HL-60 (cell line): ENCODE measurements at places on chromosomes 6 and 20.

DNA sequence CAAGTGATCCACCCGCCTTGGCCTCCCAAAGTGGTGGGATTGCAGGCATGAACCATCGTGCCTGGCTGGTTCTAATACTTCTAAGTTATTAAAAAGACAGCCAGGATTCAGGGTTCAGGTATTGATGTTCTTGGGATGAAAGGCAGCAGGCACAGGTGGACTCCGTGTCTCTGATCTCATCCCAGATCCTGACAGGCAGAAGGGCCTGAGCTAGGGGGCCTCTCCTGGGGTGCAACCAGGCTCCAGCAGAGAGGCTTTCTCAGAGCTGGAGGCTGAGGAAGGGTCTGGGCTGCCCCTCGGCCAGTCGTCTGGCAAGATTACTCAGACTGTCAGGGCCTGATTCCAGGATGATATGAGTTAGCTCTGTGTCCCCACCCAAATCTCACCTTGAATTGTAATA, 106.3 kb downstream of the SCML4 start:
- no peak for DNase-seq

- no peak for DNase-seq
These were observed 31.5 kb upstream of the GCM1 start for GRCh38 chr6:53179961-53180651.

DNA sequence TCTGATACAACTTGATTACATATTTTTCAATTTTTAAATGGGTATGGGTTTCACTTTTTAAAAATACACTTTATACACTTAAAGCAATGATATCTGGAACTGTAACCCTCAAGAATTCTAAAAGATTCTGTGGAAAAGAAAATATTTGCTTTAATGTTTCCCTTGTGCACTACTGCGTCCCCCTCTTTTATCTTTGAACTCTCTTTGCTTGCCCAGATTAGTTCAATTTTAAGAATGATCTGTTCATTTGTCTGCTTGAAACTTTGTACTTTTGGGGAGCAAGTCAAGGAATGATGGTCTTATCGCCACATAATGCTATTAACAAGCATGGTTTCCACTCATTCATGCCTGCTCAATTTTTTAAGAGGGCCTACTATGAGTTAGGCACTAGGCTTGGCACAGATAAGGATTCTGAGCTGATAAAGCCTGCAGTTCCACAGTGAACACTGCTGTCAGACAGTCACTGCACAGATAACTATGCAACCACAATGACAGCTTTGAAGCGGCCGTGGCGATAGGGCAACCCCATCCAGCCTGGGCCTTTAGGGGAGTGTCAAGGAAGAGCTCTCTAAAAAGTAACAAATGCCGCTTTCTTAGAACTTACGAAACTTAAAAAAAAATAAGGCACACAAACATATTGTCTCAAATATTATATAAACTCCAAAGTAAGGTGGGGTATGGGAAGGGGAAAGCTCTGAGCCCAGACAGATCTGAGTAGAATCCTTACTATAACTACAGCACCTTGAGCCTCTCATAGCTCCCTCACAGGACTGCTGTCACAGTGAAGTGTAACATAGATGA, 29.7 kb downstream of the FYN start:
- DNase-seq = no peak

- DNase-seq = no peak
These were observed 174.5 kb downstream of the CDC5L start for GRCh38 chr6:44561832-44562665.

DNA sequence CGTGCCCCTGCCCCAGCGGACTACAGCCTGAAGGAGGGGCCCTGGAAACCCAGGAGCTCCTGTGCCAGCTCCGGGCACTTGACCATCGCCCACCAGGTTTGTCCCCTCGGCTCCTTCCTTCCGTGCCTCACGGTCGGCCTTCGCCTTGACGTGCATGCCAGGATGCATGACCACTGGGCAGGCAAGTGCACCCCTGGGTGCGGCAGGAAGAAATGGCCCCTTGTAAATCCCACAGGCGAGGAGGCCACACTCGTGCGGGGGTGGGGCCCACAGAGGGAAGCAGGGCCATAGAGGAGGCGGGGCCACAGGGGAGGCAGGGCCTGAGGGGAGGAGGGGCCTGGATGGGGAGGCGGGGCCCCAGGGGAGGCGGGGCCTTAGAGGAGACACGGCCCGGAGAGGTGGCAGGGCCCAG, 81.7 kb downstream of the YTHDF1 start:
- DNase-seq = no peak

GRCh38 chr20:9482180-9482579, 32.2 kb upstream of the LAMP5 start:
- DNase-seq = no peak

GRCh38 chr6:110930781-110931180, 27.7 kb upstream of the GTF3C6 start:
- DNase-seq = no peak

- DNase-seq = no peak
These were observed 12.0 kb upstream of the SERPINB9 start for GRCh38 chr6:2915150-2915549.

- DNase-seq = no peak
These were observed 86.4 kb upstream of the PRND start for GRCh38 chr20:4635342-4635741.

GRCh38 chr20:24066076-24066700, 77.6 kb upstream of the GGTLC1 start:
- DNase-seq = no peak

- DNase-seq = no peak
These were observed 14.6 kb downstream of the GMDS start for GRCh38 chr6:2230659-2231277.
